NCI-H187 (cell line): ENCODE measurements at places on chromosomes 16 and 17.

GRCh38 chr17:40632216-40632615 lies 15.4 kb downstream of the SMARCE1 start:
- no peak for DNase-seq

DNA sequence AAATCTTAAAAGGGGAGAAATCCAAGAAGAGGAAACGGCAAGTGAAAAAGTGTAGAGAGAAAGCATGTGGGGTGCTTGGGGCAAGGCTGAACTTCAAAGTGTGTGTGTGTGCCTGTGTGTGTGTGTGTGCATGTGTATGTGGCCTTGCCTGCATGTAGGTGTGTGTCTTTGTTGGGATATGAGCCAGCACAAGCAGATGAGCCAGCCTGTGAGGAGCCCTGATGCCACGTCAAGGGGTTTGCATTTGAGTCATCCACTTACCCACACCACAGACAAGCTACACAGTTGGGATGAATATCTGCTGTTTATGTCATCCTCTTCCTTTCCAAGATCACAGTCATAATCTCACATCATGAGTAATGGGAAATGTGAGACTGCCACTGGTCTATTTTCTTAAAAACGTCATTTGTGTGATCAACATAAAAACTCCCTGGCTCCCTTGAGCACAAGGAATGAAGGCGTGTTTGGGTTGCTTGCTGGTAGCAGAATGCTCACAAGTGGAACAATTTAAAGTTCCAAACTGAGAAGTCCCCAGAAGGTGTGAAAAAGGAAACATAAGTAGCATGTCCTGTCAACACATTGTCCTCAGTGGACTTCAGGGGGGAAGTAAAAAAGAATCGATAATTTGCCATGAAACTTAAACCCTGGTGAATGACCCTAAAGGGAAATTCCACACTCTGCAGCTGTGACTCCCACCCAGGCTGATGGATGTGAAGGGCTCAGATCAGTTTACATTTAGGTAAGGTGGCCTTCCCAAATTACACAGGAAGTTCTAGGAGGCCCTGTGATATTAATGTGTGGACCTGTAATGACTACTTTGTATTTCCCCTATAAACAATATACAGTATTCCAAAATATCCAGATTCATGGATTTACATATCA lies 14.7 kb downstream of the KCTD19 start:
- no peak for DNase-seq

DNA sequence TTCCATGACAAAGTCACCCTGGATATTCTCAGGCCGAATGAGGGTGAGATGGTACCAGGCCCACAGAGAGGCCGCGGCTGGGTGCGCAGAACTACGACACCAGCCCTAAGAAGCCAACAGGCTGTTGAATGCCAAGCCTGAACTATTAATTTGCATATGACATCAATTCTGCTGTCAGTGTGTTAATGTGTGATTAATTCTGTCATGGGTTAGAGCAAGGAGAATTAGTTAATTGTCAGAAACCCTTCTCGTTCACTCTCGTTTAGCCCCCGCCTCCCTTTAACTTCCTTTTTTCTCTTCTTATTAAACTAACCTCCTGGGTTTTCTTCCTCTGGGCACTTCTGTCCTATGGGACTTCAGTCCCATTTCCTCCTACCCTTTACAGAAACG lies 123.4 kb downstream of the ZFHX3 start:
- no peak for DNase-seq

- no peak for DNase-seq
Measured at GRCh38 chr16:54200720-54201119, 85.9 kb downstream of the IRX3 start.

DNA sequence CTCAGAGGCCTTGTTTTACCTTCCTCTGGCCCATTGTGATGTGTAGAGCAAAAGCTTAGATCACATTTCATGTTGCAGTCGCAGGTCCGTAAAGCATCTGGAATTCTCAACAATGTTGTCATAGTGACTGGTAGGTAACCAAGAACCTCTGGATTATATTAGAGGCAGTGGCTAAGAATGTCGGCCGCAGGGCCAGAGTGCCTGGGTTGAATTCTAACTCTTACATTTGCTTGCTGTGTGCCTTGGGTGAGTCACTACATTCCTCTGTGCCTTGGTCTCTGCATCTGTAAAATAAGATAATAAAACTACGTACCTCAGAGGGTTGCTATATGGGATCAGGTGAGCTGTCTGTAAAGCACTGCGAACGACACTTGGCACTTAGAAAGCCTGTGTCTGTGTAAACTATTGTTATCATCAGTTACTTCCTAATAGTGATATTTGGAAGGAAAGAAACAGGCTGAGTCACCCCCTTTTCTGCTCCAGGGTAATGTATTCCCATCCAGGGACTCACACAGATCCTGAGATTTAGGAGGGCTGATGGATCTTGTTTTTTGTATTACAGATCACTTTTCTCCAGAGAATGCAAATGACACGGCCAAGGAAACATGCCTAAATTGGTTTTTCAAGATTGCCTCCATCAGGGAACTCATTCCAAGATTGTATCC lies 52.2 kb downstream of the VPS35L start:
- DNase-seq: no peak

GRCh38 chr16:51152691-51153576 lies 1.9 kb upstream of the SALL1 start:
- DNase-seq: no peak

DNA sequence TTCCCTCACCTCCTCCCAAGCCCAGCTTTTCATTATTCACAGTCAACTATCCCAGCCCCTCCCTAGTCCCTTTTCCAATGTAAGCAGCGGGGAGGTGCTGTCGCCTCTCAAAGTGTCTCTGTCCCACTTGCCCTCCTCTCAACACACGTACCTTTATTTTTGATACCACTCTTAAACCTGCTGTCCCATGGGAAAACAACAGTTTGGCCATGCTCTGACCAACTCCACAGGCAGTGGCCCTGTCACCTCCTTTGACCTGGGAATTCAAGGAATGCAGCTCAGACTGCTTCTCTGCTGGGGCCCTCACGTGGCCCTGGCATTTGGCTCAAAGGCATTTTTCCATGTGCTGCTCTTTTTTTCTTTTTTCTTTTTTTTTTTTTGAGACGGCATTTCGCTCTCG lies 4.2 kb downstream of the LYRM9 start:
- no peak for DNase-seq

GRCh38 chr17:47193931-47194511 lies 4.9 kb upstream of the CDC27 start:
- DNase-seq: no peak

DNA sequence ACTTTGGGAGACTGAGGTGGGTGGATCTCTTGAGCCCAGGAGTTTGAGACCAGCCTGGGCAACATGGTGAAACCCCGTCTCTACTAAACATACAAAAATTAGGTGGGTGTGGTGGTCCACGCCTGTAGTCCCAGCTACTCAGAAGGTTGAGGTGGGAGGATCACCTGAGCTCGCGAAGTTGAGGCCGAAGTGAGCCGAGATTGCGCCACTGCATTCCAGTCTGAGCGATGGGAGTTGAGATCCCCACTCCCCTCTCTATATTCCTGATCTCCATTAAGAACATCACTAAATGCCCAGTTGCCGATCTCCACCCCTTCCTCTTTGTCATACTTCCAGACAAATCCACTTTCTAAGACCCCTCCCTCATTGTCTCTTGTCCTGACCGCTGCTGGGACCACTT lies 24.3 kb upstream of the ZNF652 start:
- no peak for DNase-seq

GRCh38 chr17:82449131-82449882 lies 1.2 kb downstream of the CYBC1 start:
- DNase-seq: no peak

- no peak for DNase-seq
Measured at GRCh38 chr17:4946312-4946976, 1.9 kb downstream of the PFN1 start.

- no peak for DNase-seq
Measured at GRCh38 chr16:11613381-11614303, 26.9 kb upstream of the LITAF start.

DNA sequence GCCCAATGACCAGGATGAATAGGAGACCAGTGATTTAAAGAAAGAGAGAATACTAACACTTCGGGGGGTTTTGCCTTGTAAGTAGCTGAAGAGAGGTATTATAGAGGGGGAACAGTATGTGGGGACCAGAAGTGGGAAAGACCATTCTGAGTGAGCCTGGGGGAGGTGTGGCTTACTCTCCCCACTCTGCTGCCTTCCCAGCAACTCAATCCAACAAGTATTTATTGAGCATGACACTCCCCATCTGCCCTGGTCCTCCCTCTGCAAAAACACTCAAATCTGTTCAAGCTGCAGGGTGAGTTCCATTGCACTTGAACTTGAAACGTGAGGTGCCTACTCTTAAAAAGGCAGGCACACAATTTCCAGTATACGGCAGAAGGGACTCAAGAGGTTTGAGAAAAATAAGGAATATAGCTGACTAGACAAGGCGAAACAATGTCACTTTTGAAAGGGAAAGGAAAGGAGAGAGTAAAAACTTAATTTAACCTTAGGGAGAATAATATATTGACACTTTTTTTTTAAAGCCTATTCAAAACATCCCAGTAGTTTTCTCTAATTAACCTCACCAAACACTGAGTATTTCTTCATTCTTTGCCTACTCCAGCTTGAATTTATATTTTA lies 8.2 kb downstream of the FAM117A start:
- no peak for DNase-seq

GRCh38 chr17:2610195-2611175 lies 17.0 kb downstream of the PAFAH1B1 start:
- no peak for DNase-seq

DNA sequence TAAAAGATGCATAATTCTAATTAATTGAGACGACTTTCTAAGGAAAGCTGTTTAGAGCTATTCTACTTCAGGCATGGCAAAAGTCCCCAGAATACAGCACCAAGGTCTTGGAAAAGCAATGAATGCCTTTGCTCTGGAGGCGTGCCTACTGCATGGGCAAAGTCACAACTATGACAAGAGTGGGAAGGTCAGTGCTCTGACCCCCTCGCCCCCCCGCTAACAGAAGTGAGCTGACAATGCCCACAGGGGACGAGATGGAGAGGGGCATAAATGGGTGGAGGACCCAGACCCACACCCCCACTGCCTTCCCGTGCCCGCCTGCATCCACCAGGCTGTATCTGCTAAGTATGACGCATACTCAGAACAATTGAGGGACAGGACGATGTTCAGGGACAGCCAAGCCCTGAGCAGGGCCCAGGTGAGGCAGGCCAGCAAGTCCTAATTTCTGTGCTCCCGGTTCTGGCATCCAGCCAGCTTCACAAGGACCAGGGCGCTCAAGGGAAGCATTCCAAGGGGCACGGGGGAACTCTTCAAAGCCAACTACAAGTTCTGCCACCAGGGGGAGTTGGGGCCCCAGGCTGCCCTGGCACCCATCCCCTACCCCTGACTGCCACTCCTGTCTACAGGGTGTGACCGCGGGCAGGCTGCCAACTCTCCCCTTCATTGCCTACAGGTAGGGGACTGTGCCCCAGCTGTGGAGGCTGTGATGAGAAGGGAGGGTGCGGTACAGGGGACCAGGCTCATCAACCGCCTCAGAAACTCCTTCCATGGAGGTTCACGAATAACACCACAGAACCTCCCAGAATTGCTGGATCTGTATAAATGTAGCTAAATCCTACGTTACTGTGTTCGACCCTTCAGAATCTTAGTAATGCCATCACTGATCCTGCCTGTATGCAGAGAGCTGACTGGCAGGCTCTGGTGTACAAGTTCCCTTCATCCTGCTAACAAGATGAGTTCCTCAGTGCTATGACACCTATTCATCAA lies 20.8 kb downstream of the NPRL3 start:
- peak; percentile 70 for DNase-seq

GRCh38 chr17:49987681-49988441 lies 7.2 kb downstream of the DLX3 start:
- peak; percentile 14 for DNase-seq

DNA sequence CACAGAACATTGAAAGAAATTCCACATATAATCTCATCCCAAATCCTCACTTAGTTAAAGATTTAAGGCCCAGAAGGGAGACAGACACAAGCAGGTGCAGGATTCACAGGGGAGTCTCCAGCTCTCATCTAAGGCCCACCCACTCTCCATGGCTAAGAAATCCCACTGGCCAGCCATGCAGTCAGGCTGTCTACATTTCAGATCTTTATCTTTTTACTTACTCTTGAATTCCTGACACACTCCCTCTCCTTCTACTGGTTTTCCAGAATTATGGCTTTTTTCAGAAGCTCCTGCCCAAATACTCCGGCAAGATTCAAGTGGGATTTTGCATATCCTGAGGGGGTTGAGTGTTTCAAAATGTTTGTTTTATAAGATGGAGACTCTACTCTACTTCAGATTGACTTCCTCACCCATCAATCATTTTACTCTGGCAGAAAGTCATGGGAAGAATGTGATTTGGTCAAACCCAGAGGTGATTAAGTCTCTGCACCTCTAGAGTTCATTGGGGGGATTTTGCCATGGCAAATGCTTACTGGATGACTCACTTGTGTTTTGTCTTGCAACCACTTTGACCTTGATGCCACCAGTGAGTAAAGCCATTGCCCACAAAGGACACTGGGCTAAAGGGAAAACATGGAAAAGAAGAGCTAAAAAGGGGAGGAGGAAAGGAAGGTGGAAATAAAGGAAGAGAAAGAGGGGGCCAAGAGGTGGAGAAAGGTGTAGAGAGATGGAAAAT lies 688.8 kb upstream of the SALL1 start:
- no peak for DNase-seq

DNA sequence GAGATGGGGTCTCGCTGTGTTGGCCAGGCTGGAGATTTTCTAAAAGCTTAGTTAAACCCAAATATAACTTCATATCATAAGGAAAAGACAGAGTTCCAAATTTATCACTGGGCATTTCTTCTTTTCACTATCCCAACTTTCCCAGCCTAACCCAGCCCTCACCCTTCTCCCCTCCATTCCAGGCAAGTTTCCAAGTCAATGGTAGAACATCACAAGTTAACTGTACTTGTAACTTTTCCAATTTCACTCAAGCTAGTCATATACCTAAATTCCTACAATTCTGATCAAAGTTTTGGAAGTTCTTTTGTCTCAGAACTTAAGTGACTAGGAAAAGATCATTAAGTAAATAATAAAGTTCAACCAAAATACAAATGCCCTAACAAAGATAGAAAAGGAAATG lies 61.2 kb downstream of the USP32 start:
- no peak for DNase-seq

DNA sequence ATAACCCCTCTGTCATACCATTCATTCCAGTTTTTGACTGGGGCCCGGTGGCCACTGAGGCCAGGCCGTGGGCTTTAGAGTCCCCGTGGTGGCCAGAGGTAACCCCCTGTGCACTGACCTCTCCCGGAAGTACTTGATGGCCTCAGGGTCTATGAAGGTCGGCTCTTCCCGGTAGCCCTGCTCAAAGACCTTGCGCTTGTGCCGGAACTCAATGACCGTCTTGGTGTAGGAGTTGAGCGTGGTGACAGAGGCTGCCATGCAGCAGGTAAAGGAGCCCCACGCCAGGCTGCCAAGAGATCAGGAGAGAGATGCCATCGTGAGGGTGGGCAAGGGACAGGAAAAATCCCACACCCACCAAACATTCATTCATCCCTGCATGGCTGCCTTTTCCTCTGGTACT lies 234.8 kb downstream of the GSG1L start:
- DNase-seq: no peak
